ENCODE measurements at places on chromosomes 6 and 20.

DNA sequence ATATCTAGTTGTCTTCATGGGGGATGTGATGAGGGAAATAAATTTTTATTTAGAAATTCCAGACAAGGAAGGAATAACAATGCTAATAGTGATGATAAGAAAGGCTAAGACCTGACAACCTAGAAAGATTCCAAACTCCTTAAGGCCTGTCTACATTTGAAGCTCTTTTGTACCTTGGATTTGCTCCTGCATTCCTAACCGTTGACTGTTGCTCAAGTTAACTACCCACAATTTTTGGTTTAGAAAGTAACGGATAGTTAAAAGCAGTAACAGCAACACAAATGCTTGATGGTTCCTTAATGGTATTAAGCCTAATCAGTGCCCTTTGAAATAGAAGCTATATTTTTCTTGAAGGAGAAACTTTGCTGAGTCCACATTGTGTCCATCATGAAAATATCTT is 52.9 kb downstream of the TRMT11 start:
- no peak for DNase-seq

DNA sequence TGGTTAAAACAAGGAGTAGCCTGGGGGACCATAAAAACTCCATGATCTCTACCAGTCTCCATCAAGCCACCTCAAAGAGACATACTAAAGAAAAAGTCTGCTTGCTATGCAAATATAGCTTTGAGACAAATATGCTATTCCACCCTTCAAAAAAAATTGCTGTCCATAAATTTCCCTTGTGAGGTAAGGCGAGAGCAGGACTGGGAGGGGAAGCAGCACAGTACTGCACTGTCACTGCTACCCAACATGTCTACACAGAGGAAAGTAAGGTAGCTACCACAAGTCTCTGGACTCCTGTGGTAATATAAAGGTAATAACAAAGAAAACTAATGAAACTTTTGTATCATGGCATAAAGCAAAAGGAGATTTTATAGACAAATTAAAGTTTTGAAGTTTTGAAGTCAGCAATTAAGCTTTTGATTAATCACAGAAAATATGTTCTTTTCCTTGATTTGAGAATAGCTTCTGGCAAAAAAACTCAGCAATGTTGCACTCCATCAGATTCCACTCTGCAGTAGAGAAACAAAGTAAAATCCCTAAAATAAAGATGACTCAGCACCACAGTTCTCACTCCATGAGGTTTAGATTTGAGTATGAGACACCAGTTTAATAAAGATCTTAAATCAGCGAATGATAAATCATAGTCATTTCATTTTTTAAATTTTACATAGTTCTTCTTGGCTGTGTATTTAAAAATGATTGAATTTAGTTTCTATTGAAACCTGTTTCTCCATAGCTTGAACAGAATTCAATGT is 602.4 kb downstream of the COL12A1 start:
- DNase-seq: no peak

- no peak for DNase-seq
Observed at GRCh38 chr20:35172434-35172806, 548 bp downstream of the PROCR start.

- no peak for DNase-seq
Observed at GRCh38 chr6:1404713-1405098, 15.3 kb downstream of the FOXF2 start.

DNA sequence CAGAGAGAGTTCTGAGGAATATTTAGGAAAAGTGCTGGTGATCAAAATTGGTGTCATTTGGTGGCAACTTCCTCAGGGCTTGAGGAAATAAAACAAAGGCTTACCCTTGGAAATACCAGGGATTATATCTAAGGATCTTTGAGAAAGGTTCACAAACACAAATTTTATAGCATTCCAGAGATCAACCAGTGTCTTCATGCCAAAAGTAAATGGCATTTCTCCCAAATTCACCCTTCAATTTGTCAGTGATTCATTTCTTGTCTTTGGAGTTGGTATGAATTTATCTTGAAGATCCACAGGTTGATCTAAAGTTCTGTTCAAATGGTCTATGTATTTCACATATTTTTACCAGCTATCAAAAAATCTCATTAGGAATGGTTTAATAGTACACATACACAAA is 181.5 kb downstream of the FUT9 start:
- DNase-seq: no peak
